ENCODE measurements at places on chromosomes 5 and 9. TPM values are rescaled to one million over a fixed set of nuclear protein-coding genes. Genes with fewer than 3 reads are reported as not detected.

- H3K27ac ChIP-seq, result no peak overlapping the region
- no peaks in the 10 kb centered on the region for H3K36me3 ChIP-seq
- no peak overlapping the region for H3K4me3 ChIP-seq
- no peaks in the 10 kb centered on the region for H3K4me1 ChIP-seq
These were observed 277.5 kb downstream of the CEMIP2 start for GRCh38 chr9:71490810-71491209.

Gene KCNN2
- 43.9 TPM for total RNA-seq

Gene CFAP90
- total RNA-seq, result not detected

- H3K27me3 ChIP-seq, result no peaks in the 10 kb centered on the region
- H3K36me3 ChIP-seq, result no peaks in the 10 kb centered on the region
- H3K27ac ChIP-seq, result 0 out of 2 replicates have a peak overlapping the region, but pooled peaks have one; percentile 47
- no peak overlapping the region for H3K4me3 ChIP-seq
- H3K4me1 ChIP-seq, result peaks cover 13% of the 10 kb centered on the region
- peak; percentile 62 for DNase-seq
These were observed 98.9 kb downstream of the CSNK1G3 start for GRCh38 chr5:123610665-123611405.
